CD4-positive, alpha-beta T cell treated with Interleukin-2 at 100 ng/mL for 4 hours (primary cell): ENCODE measurements at places on chromosomes 1 and 21.
A peak's percentile ranks its signal among the peaks of the same experiment; 100 is the strongest.

- no peak for DNase-seq
These were observed 98.1 kb downstream of the NEGR1 start for GRCh38 chr1:72184099-72184701.

DNA sequence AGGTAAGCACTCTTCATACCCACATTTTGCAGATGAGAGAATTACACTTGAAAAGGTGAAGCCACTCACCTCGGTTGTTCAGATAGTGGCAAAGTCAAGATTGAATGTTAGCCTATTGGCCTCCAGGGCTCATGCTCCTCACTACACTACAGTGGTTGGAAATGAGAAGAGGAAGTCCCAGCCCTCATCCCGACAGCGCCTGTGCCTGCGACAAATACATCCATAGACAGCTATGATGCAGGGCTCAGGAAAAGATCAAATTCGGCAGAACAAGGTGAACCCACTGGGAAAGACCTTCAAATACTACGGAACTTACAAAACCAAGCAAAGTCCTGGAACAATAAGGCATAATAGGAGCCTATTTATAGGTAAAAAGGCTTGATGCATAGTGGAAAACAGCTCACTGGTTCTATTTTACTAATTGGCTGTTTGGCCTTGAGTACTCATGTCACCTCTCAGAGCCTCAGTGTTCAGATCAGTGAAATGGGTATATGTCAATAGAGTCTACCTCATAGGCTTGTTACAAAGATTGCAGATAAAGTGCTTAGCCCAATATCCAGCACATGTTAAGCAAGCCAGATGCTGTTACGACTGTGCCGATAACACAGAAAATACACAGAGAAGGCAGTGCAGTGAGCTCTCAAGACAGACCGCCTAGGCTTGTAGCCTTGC, 3.5 kb downstream of the SPOCD1 start:
- no peak for DNase-seq

DNA sequence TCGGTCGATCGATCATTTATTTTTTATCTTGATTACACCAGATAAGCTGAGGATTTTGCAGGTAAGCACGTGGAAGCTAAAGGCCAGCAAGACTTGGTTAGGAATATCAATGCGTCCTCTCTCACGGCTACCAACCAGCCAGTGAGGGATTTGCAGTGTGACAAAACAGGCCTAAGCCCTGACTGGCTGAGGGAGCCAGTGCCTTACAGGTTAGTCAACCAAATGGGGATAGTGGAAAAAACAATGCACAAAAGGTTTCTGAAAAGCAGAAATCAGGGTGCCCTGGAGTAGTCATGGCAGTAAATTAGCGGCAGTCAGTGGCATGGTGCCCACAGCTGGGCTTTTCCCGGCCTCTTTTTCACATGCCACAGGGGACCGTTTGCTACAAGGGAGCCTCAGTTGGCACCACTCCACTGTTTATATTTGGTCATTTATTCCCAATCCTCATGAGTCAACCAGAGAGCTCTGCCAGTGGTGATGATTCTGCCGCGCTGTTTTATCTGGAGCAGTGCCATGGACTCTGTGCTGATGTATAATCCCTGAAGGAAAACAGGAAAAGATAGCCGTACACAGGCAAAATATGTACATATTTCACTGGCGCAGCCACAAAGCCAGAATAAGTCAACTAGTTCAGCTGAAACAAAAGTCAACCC, 167.6 kb downstream of the RHOU start:
- DNase-seq = no peak

DNA sequence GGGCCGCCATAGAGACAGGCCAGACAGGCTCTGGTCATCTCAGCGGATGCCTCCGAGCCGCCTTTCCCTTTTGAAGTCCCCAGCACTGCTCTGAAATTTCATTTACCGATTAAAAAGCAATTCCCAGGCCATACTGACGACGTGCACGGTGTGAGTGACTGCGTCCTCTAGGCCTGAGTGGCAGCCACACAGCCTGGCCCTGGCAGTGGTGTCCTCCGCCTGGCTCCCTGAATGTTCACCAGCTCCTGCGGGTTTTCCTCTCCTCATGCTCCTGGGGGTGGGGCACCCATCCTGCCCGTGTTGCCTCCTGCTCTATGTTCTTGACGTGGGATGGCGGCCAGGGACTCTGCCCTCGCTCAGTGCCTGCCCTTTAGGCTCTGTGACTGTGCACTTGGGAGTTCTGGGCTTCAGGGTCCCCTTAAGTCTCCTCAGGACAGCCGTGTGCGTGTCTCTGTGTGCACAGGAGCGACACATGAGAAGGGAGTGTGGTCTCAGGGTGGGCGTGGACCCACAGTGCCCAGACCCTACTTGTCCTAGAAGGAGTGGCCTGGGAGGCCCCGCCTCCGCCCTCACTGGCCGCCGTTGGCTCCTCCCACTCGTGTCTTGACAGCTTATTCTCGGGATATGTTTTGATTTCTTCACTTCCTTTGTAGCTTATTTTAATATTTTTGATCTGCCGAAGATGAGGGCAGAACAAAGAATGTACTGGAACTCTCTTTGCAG, 3.6 kb downstream of the SKI start:
- DNase-seq = peak; percentile 82

DNA sequence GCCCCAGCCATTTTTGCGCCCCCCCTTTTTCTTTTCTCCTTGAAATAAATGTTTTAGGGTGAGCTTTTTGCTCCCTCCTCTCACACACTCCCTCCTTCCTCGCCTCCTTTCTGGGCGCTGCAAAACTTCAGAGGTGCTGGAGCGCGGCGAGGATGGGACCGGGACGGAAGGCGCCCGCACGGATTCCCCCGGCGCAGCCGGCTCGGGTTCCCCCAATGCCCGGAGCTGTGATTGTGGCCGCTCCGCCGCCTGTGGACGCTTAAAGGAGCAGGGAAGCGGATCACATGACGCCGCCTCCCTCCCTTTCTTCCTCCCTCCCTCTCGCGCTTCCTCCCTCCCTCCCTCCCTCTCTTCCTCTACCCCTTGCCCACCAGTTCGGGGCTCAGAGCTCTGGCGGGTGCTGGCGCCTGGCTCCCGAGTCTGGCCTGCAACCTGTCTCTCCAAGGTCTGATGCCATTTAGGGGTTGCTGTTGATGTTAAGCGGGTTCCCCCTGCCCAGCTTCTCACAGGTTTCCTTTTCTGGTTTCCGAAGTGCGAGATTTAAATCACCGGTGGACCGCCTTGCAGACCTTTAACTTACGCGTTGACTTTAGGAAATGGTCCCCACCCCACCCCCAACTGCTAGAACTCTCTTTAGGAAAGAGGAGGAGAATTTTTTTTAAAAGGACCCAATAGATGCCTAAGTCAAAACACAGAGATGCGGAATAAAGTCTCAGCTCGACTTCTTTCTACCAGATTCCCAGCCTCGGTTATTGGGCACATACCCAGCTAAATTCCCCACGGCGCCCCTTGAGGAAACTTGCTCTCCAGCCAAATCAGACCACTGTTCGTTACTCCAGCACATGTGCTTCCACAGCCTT, at the start of gene WLS:
Gene WLS, minus strand, starts transcription at position 235 of the 860 bp plus-strand sequence. Its CDS starts 224 bp downstream, at position 11.
- no peak for DNase-seq

DNA sequence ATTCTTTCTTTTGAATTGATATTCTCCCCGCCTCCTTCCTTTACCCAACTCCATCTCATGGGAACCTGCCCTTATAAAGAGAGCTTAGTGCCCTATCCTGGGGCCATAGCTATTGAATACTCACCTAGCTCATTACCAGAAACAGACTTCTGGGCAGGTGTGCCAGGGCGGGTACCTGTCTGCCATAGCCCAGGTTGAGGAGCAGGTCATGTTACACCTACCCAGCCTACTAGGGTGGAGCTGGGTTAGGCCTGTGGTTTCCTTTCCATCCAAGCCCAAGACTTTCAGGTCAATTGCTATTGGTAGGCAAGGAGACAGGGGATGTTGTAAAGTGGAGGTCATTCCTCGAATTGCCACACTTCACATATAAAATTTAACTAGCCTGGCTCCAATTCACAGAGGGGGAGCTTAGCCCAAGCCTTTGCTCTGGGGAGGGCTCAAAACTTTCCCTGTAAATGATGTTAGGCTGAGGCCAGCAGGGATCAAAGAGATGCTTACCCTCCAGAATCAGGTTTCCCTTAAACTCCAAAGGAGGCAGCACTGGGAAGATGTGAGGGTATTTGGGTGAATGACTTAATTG, 87.1 kb upstream of the IPO9 start:
- DNase-seq = no peak

- DNase-seq = no peak
These were observed 144.0 kb downstream of the ZNF281 start for GRCh38 chr1:200265881-200266280.

- DNase-seq = no peak
These were observed 6.0 kb downstream of the TRNP1 start for GRCh38 chr1:26999440-26999987.

GRCh38 chr1:25577134-25577920, 33.9 kb downstream of the LDLRAP1 start:
- DNase-seq = no peak

DNA sequence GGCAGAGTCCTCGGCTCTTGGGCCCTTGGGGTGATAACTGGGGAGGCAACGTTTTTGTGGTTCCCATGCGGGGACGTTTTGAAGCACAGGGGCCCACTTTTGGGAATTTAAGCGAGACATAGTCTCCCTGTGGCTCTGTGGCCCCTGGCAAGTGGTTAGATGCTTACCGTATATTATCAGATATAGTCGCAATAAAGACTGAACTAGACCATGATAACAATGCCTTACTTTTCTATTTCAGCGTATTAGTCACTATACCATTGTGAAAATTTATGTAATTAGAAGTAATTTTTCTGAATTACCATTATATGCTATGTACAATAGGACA, 538 bp upstream of the RCAN1 start:
- DNase-seq = no peak

DNA sequence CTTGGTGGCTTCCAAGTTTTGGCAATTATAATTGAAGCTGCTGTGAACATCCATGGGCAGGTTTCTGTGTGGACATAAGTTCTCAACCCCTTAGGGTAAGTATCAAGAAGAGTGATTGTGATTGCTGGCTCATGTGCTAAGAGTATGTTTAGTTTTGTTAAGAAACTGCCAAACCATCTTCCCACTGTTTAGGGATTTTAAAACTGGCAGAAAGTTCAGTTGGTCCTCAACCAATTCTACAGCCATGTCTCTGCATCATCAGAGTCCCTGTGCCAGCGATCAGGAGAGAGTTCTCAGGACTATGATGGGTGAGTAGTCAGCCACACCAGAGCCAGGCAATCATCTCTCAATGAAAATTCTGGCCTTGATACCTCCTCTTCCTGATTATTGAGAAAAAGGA, 193.8 kb downstream of the ZC3H11B start:
- DNase-seq = no peak

- no peak for DNase-seq
These were observed 34.7 kb upstream of the SELENON start for GRCh38 chr1:25765136-25765922.

DNA sequence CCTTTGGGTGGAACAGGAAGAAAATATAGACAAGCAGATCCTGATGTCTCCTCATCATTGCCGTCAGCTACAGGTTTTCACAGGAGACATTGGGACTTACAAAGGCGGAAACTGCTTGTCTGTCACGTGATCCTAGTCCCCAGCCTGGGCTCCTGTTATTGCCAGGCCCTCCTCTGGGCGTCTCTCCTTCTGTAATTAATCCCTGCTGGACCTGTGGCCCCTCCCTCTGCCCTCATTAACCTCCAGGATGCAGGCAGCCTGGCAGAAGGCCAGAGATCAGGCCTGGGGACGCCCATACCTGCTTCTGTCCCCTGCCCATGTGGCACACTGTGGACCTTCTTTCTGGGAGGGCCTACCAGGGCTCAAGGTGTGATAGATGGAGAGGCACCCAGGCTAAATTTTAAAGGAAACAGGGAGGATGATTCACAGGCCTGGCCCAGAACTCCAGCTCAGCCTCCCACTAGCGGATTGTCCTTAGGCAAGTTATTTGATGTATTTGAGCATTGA, 2.4 kb downstream of the S100A5 start:
- DNase-seq = no peak

DNA sequence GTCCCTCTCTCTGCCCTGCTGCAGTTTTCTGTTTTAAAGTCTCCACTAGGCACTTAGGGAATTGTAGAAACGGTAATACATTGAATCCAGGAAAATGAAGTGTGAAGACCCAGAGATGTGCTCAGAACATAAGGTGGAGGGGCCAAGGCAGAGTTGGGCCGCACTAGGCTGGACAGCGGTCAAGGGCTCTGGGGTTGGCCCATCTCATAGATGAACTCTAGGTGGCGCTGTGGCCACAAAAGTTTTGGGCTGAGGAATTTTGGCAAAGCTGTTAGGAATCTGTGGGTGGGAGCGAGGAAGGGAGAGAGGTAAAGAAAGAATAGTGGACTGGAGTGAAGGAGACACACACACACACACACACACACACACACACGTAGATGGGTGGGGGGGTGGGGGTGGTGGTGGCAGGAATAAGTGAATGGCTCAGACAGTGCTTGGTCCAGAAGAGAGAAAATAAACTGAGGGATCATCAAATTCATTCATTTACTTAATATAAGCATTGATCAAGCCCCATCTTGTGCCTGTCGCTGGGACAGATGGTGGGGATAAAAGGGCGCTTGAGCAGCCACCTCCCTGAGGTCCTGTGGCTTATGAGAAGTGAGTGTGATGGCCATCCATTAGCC, 258.5 kb downstream of the TRABD2B start:
- no peak for DNase-seq

DNA sequence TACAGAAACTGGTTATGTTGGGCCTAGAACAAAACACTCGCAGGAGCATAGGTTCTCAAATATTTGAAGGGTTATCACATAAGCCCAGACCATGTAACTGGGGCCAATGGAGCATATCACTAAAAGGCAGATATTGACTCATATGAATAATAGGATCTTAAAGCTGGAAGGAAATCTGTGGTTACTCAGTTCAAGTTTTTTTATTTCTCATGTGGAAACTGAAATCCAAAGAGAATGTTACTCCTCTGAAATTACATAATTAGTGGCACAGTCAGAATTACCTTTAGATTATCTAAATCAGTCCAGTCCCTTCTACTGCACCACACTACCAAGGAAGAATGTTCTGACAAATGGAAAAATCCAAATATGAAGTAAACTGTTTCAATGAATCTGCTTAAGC, 12.0 kb downstream of the SLAMF8 start:
- no peak for DNase-seq

DNA sequence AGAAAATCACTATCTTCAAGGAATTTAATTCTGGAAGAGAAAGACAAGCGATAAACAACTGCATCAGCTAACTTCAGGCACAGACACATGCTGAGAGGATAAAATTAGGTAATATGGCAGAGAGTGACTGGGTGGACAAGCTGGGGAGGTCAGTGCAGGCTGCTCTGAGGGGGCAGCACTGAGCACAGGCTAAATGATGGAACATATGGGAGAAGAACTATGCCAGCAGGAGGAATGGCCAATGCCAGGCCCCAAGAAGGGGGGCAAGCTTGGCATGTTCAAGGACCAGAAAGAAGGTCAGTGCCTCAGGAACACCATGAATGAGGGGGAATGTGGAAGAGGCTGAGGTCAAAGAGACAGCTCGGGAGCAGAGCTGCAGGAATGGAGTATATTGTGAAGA, 190.7 kb upstream of the MAP1LC3C start:
- DNase-seq = no peak
